ENCODE measurements at places on chromosomes 5 and 9. TPM values are rescaled to one million over a fixed set of nuclear protein-coding genes. Genes with fewer than 3 reads are reported as not detected.

GRCh38 chr9:84121991-84122523 lies 141.5 kb downstream of the RMI1 start:
- H3K27me3 ChIP-seq = peaks cover 7% of the 10 kb centered on the region
- no peak overlapping the region for H3K4me3 ChIP-seq
- no peak for DNase-seq
- H3K27ac ChIP-seq = no peak overlapping the region
- H3K4me1 ChIP-seq = no peaks in the 10 kb centered on the region

DNA sequence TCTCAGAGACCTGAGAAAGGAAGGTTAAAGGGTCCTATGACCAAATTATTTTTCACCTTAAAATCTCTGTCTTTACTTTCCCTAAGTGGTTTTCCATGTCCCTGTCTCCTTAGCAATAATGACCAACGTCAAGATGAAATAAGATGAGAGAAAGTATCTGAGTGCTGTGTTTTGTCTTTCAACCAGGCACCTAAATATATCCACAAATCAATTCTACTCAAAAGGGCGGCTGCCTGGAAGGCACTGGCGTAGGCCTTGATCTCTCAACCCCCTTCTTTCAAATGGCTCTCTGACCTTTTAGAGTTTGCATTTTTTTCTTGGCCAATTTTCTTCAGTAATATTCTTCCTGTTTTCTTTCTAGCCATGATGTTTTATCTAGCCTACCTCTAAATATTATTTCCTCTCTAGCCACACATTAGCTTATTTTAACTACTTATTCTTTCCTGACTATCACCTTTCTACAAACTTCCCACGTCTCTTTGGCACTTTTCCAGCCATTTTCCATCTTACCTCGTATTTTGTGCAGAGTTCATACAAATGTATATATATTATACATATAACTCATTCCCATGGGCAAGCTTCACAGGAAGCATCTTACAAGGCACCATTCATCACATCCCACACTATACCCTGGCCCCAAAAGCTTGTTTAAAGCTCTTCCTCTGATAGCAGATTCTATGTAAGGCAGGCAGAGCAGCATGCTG lies 204.5 kb downstream of the SNX18 start:
- no peaks in the 10 kb centered on the region for H3K27me3 ChIP-seq
- H3K4me3 ChIP-seq = no peak overlapping the region
- H3K4me1 ChIP-seq = peaks cover 3% of the 10 kb centered on the region
- no peak overlapping the region for H3K27ac ChIP-seq
- H3K36me3 ChIP-seq = no peaks in the 10 kb centered on the region
- DNase-seq = no peak

DNA sequence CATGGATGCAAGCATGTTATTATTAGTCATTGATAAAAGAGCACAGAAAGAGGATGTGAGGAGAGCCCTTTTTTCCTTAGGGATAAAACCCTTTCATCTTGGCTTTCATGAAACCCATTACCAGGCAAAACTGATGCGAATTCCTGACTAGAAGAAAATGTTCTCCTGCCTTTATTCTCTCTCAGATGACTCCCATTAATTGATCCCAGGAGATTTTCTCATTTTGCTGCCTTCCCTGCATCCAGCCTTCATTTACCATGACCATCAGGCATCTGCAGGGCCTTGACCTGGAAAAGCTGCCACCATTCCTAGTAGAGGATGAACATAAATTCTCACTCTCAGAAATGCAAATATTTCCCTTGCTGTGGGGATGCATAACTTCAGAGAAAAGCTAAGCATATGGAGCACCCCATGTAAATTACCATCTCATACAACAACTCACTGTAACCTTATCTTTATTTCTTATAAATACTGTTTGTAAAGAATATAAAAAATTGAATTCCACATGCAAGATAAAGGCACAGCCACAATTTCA lies 176.5 kb downstream of the PDE4D start:
- H3K27me3 ChIP-seq = no peaks in the 10 kb centered on the region
- H3K36me3 ChIP-seq = no peaks in the 10 kb centered on the region
- no peak for DNase-seq
- H3K4me1 ChIP-seq = no peaks in the 10 kb centered on the region

GRCh38 chr5:991472-992267 lies 16.9 kb upstream of the NKD2 start:
- H3K27ac ChIP-seq = no peak overlapping the region
- H3K27me3 ChIP-seq = peaks cover 7% of the 10 kb centered on the region
- no peaks in the 10 kb centered on the region for H3K4me1 ChIP-seq
- DNase-seq = no peak
- H3K4me3 ChIP-seq = no peak overlapping the region

DNA sequence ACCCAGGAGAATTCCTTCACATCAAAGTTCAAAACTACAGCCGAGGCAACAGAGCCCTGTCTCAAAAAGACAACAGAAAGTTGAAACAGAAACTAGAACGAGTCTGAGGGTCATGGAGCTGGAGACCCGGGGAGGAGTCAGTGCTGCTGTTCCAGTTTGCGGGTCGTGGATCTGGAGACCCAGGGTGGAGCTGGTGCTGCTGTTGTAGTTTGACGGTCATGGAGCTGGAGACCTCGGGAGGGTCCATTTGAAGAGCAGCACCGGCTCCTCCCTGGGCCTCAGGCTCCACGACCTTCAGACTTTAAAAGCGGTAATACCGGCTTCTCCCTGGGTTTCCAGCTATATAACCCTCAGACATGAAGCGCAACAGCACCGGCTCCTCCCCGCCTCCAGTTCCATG lies 13.0 kb upstream of the LCN15 start:
- H3K4me3 ChIP-seq = no peak overlapping the region
- H3K27me3 ChIP-seq = no peaks in the 10 kb centered on the region
- DNase-seq = no peak
- no peaks in the 10 kb centered on the region for H3K36me3 ChIP-seq
- H3K27ac ChIP-seq = no peak overlapping the region

- H3K4me3 ChIP-seq = no peak overlapping the region
- no peaks in the 10 kb centered on the region for H3K27me3 ChIP-seq
- no peaks in the 10 kb centered on the region for H3K4me1 ChIP-seq
- no peak overlapping the region for H3K27ac ChIP-seq
- DNase-seq = no peak
These were observed 56.7 kb upstream of the RPS23 start for GRCh38 chr5:82334856-82335255.

DNA sequence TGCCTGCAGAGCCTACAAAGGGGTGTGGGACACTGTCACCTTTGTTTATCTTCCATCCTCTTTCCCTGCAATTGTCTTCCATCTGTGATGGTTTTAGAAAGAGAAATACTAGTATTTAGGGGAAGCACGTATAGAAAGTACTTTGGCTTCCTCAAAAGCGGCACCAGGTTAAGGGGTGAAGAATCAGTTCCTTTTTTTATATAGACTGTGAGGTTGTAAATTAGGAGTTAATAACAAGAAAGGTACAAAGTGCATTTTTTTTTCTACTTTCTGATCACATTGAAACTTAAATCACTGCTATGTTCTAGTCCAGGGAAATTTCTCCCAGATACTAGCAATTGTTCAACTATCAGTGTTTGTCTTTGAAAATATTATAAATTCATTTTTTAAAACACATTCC lies 219.3 kb downstream of the CEMIP2 start:
- no peak for DNase-seq
- peaks cover 4% of the 10 kb centered on the region for H3K27me3 ChIP-seq
- H3K27ac ChIP-seq = no peak overlapping the region
- no peaks in the 10 kb centered on the region for H3K4me1 ChIP-seq
- no peak overlapping the region for H3K4me3 ChIP-seq

- no peak overlapping the region for H3K4me3 ChIP-seq
- no peaks in the 10 kb centered on the region for H3K27me3 ChIP-seq
- H3K36me3 ChIP-seq = no peaks in the 10 kb centered on the region
- no peak for DNase-seq
- H3K4me1 ChIP-seq = no peaks in the 10 kb centered on the region
These were observed 86.5 kb downstream of the HMCN2 start for GRCh38 chr9:130352081-130352480.

DNA sequence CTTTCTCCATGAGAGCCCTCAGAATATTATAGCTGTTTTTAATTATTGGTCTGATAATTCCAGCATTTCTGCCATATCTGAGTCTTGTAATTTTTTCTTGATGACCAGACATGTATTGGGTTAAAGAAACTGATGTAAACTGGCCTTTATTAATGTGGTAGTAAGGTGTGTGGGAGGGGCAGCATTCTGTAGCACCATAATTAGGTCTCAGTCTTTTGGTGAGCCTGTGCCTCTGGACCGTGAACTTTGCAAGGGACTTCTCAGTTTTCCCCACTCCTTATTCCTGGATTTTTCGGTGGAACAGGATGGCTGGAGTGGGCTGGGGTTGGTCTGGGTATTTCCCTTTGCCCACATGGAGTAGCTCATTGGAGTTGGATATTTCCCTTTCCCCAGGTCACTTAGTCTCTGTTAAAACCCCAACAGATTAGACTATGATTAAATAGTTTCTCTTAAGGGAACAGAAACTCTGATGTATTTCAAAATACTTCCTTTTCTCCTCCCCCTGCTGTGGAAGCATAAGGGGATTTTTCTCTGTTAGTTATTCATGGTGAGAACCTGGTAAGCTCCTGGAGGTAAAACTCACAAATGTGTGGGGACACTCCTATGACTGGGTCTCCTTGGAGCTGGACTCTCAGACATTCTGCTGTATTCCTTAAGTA lies 52.4 kb downstream of the FSD1L start:
- no peak overlapping the region for H3K4me3 ChIP-seq
- H3K36me3 ChIP-seq = no peaks in the 10 kb centered on the region
- no peak overlapping the region for H3K27ac ChIP-seq
- no peaks in the 10 kb centered on the region for H3K4me1 ChIP-seq

Gene ADRA1B
- not detected for total RNA-seq

Gene CDH12
- total RNA-seq = not detected

All from CD4-positive, alpha-beta T cell (primary cell).